ENCODE measurements at places on chromosomes 6 and 20.

DNA sequence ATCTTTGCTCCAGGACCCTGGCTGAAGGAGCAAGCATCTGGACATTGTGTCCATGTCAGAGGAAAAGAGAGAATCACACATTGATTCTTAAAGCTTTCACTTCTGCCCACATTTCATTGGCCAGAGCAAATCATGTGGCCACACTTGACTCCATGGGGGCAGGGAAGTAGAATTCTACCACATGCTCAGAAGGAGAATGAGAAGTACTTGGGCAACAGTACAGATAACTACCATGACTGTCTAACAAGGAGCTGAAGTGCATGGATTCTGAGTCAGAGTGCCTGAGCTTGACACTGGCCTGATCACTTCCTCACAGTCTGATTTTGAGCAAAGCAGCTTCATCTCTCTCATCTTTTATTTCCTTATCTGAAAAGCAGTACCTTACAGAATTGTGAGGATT lies 38.6 kb downstream of the GHRH start:
- DNase-seq: no peak

- DNase-seq: no peak
These were observed 73.7 kb downstream of the EDN1 start for GRCh38 chr6:12363651-12364381.

GRCh38 chr6:70967049-70967448 lies 10.2 kb upstream of the B3GAT2 start:
- DNase-seq: no peak

DNA sequence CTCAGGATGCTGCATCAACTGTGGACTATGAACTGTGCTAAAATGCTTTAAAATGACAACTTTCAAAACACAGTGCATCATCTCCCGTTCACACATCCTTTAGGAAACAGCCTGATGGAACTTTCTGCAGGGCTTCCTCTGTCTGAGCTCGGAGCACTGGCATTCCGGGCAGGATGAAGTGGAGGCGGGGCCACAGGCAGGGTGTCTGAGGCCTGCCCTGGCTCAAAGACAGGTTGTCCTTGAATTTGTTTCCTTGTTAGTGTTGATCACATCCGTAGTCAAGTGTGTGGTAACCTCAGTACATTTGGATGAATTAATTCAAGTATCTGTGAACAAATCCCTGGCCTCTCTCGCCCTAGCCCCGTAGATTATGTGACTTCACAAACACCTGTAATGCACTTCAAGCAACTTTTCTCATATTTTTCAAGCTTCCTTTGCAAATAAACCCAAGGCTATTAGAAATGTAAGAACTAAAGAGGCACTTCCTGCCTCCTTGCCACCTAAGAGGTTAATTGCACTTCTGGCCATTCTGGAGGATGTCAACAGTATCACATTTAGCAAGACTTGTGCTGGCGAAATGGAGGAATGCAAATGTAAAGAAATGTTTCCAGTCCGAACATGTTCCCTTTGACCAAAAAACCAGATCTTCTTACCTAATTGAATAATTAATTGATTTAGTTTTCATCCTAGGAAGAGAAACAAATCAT lies 3.1 kb downstream of the CD93 start:
- DNase-seq: no peak

GRCh38 chr6:32882879-32883250 lies 28.9 kb downstream of the PSMB9 start:
- DNase-seq: no peak

DNA sequence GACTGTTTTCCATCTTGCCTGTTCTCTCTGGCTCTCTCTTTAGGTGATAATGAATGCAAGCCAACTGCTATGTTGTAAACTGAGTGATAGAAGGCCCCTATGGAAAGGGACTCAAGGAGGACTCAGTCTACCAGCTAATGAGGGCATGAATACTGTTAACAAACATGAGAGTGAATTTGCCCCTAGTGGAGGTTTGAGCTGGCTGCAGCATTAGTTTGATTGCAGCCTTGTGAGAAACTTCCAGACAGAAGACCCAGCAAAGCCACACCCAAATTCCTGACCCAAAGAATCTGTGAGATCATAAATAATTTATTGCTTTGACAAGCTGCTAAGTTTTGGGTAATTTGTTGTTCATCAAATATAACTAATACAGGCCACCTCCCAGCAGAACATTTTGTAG lies 50.0 kb upstream of the PLCB1 start:
- DNase-seq: no peak

DNA sequence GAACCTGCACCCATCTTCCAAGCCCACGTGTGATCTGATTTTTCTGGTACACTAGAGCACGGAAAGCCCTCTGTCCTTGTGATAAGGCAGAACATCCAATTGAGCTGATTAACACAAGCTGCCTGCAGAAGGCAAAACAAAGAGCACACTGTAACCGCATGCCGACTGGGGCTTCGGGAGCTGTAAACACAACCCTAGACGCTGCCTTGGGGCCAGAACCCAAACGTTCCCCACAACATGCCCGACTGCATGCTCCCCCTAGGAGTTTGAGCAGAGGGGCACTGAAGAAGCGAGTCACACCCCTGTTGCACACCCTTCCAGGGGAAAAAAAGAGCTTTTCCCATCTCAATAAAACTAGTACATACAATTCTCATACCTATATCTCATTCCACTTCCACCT lies 470.7 kb downstream of the HTR1B start:
- DNase-seq: no peak

DNA sequence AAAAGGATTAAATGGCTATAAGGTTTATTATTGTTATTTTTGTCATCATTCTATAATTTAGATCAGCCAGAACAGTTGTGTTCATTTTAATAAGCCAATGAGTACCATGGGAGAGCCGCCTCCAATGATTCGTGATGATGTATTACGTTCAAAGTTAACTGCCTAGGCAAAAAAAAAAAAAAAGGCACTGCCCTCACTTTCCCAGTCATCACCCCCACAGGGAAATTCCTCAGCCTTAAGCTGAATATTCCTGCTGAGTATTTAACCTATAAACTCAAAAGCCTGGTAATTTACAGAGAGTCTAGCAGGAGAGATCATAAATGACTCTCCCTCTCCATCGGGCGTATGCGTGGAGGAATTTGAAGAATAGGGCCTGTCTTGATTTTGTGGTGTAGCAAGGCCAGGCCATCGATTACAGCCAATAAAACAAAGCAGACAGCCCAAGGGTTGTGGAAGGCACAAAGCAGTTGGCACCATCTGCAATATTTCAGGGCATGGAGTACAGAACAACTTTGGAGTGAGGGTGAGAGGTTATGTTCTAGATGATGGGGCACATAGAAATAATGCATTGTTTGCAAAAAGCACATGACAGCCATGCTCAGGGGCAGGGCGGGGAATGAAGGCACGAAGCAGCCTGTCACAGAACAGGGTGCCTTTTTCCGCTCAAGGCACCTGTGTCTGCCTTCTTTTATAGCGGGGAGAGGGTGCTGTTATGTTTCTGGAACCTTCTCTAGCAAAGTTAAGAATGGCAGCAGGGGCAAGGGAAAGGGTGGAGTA lies 138.2 kb upstream of the DTNBP1 start:
- no peak for DNase-seq

- no peak for DNase-seq
These were observed 47.7 kb downstream of the SLC2A12 start for GRCh38 chr6:134004714-134005113.

All from activated T-helper 2 cell treated with anti-CD3 and anti-CD28 coated beads, Interferon-gamma antibody, Interleukin-2, Interleukin-4, amounts not matched to agents 10 μg/mL and 5 μg/mL and 100 μg/mL, durations not matched to agents 14 hours and 24 hours and 36 hours (primary cell).